Activated T-cell treated with anti-CD3 and anti-CD28 coated beads, Interleukin-2, amount 50 U/mL, for 72 hours (primary cell): ENCODE measurements at places on chromosomes 4 and X. TPM values are rescaled to one million over a fixed set of nuclear protein-coding genes. Genes with fewer than 3 reads are reported as not detected.

The L1CAM gene
- 2.1 TPM for total RNA-seq

The RHOH gene
- 182 TPM for total RNA-seq

The EMCN gene
- not detected for total RNA-seq

The NLRP2B gene
- not detected for total RNA-seq

The SHISA3 gene
- total RNA-seq, result 0.41 TPM

The ZNF518B gene
- 28.9 TPM for total RNA-seq

The NDP gene
- not detected for total RNA-seq

The TMEM33 gene
- 37.4 TPM for total RNA-seq

The TMEM131L gene
- 32.7 TPM for total RNA-seq

DNA sequence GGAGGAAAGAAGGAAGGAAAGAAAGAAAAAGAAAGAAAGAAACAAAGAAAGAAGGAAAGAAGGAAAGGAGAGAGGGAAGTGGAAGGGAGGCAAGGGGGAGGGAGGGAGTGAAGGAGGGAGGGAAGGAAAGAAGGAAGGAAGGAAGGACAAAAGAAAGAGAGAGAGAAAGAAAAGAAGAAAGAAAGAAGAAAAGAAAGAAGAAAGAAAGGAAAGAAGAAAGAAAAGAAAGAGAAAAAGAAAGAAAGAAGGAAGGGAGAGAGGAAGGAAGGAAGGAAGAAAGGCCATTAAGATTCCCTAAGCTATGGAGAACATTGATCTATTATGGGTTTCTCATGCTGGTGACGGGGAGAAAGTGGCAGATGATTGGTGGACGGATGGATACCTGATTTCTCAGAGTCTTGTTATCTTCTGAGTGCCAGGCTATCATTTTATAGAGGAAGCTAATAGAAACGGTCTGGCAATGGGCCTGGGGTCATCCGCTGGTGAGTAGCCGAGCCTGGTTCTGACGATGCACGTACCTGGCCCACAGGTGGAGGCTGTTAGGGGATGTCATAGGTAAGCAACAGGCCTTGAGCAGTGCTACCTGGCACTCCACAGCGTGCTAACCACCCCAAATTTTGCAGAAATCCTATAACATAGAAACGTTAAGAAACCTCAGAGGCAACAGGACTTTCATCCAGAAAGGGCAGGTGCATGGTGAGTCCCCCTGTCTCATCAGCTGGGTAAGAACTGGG, 142.9 kb downstream of the SHOX start:
- no peak for DNase-seq

DNA sequence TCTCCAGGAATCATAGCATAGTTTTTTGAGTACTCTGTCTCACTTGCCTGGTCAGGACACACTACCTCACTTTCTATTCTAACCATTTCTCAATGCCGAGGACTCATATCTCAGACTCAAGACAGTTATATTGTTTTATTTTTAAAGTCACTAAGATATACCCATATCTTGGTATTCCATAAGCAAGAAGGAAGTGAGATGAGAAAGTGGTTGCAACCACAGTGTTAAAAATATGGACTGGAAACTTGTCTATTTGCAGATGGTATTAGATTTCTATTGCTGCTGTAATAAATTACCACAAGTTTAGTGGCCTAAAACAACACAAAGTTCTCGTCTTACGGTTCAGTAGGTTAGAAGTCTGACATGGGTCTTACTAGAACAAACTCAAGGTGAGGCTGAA, 344.8 kb upstream of the MAGEB2 start:
- no peak for DNase-seq

DNA sequence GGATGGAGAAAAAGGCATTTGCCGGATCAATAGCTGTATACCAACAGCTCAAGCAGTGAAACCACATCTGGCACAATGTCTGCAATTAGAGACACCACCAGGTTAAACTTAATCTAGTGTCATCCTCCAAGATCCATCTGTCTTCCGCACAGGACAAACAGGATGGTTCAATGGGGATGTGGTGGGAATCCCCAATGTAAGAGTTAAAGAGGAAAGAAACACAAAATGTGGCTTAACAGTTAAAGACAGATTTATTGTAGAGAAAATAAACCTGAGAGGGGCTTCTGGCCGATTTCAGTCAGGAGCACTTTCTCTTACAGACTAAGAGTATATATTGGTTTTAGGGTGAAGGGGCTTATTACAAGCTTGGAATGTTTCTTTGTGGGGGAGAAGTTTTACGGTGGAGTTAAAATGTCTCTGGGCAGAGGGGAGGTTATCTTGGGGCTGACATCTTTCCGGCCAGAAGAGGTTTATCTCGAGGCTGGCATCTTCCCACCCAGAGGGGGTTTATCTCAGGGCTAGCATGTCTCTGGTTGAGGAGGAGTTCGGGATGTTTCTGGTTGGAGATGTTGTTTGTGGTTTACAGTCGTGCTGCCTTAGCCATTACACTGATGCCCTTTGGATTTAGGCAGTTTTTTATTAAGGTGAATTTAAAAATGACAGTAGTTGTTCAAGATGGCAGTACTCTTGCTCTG, 61.7 kb downstream of the KANTR start:
- no peak for DNase-seq

- no peak for DNase-seq
Observed at GRCh38 chr4:43564591-43564990, 672.1 kb downstream of the GRXCR1 start.

GRCh38 chrX:107470198-107470597, 20.7 kb downstream of the FRMPD3 start:
- no peak for DNase-seq

DNA sequence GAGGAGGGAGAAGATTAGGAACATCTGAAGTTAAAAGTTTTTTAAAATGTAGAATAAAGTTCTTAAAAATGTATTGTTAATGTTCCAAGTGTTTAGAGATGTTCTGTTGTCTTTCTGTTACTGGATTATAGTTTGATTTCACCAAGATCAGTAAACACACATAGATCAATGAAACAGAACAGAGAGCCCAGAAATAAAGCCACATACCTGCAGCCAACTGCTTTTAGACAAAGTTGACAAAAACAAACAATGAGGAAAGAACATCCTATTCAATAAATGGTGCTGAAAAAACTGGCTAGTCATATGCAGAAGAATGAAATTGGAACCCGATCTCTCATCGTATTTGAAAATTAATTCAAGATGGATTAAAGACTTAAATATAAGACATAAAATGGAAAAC, 966.3 kb upstream of the POU3F4 start:
- DNase-seq, result no peak

- DNase-seq, result no peak
Observed at GRCh38 chr4:187477224-187477623, 518.3 kb upstream of the ZFP42 start.

GRCh38 chr4:99054428-99054994, 34.1 kb downstream of the ADH5 start:
- DNase-seq, result no peak

DNA sequence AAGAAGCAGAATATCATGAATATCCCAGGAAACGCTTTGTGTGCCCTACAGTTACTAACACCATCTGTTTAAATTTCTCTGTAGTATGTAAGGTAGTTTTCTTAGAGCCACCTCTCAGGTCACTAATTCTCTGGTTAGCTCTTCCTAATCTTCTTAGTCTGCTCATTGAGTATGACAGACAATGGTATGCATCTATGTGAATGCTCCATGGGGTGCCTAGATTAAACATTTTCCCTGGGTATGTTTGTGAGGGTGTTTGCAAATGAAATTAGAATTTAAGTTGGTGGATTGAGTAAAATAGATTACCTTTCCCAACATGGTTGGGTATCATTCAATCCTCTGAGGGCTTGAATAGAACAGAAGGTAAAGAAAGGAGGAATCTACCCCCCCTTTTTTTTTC, 233.0 kb downstream of the PCDH18 start:
- DNase-seq, result no peak

DNA sequence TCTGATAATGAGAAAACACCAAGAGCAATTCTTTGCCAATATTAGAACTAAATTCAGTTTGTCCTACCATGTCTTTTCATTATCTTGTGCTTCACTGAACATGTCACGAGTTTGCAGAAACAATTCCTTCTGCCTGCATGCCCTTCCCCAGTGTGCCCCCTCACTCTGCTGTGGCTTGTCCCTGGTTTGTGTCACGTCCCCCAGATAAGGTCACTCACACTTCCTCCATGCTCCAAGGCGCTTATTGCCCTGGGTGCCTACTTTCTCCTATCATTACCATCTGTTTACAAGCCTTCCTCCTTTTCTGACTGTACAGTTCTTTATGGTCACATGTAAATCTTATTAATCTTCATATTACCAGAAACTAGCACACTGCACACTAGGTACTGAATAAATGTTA, 394.1 kb downstream of the KCNIP4 start:
- DNase-seq, result no peak

GRCh38 chr4:7075962-7076695, 8.3 kb upstream of the GRPEL1 start:
- no peak for DNase-seq

DNA sequence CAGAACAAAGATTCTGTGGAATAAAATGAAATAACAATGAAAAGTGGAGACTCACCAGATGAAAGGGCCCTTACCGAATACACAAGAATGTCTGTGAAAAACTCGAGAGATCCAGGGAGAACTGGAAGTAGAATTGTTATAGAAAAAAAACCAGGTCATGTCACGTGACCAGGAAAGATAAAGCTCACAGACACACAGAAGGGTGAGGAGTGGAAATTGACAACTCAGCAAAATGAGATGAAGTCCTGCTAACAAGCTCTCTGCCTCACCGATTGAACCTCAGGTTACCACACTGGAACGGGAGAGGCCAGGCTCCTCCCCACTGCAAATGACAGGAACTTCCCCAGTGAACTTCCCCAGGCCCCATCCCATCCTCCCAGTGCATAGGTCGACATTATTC, 1618.0 kb upstream of the PCDH10 start:
- no peak for DNase-seq

GRCh38 chr4:31059753-31060522, 339.8 kb downstream of the PCDH7 start:
- DNase-seq, result no peak

DNA sequence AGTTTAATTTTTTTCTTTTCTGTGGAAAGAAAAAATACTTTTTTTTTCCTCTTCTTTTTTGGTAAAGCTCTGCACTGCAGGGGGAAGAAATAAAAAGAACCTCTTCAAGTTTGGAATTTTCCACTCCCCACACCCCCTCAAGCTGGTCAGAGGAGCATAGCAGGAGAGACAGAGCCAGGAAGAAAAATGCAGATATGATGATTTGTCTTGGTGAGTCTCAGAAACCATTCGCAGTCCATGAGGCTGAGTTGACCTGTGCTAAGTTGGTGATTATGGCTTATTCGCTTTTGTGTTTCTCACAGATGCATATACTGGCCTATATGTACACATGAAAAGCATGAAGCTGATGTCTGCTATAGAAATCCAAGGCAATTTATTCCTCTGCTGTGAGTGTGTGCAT, 205.9 kb downstream of the LDB2 start:
- DNase-seq, result no peak

GRCh38 chr4:184641022-184641421, 8.2 kb downstream of the CASP3 start:
- no peak for DNase-seq

DNA sequence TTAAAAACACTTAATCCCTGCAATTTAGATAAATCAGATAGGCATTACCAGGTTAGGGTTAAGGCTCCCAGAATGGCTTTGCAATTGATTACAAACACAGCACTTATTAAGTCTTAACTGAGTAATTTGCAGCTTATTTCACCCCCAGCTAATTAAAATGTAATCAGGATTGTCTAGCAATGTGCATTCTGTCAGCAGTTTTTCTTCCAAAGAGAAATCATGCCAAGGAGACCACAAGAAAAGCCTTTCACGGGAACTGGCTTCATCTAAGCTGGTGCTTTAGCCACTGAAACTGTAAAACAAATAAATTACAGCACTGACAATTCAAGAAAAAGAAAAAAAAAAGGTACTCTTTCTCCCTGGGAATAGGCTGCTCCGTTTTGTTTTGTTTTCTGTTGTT, 2.1 kb downstream of the ANOS1 start:
- DNase-seq, result no peak

DNA sequence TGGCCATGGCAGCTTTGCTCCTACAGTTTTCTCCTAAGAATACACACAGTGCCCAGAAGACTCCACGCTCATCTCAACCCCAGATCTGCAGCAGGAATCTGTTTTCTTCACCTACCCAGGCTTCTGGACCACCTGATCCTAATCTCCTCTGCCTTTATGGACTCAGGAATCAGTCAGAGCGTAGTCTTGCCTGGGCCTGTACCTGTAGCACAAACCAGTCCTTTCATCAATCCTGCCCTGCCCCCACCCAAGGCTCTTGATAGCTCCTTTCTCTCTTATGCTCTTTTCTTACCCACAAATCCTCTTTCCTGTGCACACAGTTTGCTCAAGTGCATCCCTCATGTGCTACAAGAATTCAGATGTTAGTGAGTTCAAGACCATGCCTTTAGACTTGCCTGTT, 89.7 kb downstream of the ZNF718 start:
- DNase-seq, result no peak

GRCh38 chr4:82284475-82284857, 89.3 kb downstream of the HNRNPD start:
- DNase-seq, result no peak

GRCh38 chr4:37995981-37996775, 36.0 kb downstream of the PTTG2 start:
- DNase-seq, result no peak

DNA sequence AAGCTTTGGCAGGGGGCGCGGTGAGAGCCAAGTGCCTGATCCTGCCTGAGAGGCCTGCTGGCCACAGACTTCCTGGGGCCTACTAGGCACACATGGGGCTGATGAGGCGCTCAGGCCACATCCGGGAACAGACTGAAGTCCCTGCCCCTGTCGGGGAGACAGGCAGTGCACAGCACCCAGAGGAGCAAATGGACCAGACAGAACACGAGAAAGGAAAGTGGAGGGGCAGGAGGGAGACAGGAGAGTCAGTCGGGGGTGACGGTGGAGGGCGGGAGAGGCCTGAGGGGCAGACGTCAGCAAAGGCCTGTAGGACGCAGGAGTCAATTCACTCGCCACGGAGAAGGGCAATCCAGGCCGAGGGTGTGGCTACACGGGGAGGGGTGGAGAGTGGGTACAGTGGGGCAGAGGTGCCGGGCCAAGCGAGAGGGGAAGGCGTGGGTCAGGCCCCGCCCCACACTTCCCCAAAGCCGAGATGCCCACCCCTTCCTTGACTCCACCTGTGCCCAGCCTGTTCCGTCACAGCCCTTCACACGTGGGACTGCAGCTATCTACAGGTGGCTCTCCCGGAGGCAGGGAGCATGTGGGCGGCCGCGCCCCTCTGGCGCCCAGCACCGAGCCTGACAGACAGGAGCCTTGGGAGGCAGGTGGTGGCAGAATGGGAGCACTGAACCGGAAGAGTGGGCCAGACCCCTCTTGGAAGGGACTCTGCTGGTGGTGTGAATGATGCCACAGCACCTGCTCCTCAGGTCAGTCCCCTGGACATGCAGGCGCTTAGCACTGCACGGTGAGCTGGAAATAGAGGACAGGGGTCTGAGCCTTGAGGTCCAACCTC, 20.5 kb downstream of the NOP14 start:
- no peak for DNase-seq
